CD14-positive monocyte (primary cell): ENCODE measurements at places on chromosomes 7 and 10.
A peak's percentile ranks its signal among the peaks of the same experiment; 100 is the strongest.

DNA sequence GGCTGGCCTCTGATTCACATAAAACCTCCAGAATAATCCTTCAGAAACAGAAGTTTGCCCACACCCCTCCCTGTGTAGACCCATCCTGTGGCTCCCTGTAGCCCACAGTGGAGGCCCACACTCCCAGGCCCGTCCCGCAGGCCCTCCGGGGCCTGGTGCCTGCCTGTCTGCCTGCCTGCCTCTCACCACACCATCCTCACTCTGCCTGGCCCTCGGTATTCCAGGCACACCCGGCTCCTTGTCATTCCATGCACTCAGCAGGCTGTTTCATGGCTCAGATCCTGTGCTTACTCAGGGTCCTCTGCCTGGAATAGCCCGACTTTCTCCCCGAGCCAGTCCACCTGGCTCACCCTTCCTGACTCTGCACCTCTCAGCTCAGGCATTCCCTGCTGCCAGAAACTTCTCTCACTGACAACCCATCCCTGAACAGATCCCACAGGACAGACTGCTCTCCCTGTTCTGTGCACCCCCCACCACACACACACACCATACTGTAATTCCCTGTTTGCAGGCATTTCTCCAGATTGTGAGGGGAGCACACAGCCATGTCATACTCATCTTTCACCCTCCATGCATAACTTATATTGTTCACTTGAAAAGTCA is 498.0 kb upstream of the ZMIZ1 start:
- no peak for DNase-seq

- no peak for DNase-seq
Observed at GRCh38 chr7:29990931-29991330, 1.3 kb upstream of the SCRN1 start.

DNA sequence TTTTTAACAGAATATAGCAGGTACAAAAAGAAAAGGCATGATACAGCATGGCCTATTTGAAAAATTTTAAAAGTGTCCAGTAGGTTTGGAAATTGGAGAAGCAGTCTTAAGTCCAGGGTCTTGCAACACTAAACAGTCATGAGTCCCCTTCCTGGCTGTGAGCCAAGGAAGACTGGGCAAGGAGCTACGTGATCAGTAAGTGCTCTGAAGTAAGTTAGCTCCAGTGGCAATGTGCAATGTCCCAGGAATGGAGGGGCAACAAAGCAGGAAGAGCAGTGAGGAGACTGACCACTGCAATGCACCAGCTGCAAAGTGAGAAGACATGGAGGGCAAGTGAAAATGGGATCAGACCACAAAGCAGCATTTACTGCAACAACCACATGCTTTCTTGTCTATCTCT is 72.9 kb upstream of the GRID1 start:
- peak; percentile 88 for DNase-seq

GRCh38 chr7:35723011-35723410 is 28.1 kb upstream of the HERPUD2 start:
- DNase-seq, result peak; percentile 10
